ENCODE measurements at places on chromosomes 1 and 21.

DNA sequence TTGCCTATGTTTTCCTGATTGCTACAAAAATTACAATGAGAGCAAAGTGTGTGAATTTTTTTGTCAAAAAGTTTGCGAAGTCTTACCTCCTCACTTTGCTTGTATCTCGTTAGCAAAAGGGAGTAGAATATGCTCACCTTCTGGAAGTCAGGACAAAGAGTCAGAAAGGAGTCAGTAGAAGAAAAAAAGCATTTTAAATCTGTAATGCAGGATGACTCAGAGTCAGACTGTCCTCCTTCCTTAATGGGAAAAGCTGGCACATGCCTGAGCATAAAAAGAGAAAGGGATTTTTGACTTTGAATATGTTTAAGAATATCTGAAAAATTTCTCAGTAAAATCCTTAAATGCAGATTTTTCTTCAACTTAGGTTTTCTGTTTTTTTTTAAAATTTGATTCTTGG lies 14.2 kb upstream of the VN1R5 start:
- no peak for DNase-seq

DNA sequence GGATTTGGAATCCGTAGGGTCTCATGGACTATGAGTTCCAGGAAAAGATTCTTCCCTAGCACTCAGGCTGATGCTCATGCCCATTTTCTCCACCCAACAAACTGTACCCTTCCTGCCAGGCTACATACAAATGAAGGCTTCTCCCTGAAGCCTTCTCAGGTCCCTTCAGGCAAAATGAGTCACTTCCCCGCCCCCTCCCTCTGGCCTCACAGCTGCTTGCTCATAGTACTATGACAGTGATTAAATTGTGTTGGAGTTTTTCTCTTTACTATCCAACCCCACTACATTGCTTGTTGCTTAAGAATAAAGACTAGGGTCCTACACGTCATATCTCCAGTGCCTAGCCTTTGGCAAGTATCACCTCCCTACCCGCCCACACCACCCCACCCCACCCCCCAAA lies 207.6 kb upstream of the NFIA start:
- no peak for DNase-seq

- DNase-seq = no peak
These were observed at the start of gene KIF17 for GRCh38 chr1:20717452-20718342. Gene KIF17 (minus strand): TSS chr1:20718007. CDS start chr1:20717706, 301 bp downstream.

DNA sequence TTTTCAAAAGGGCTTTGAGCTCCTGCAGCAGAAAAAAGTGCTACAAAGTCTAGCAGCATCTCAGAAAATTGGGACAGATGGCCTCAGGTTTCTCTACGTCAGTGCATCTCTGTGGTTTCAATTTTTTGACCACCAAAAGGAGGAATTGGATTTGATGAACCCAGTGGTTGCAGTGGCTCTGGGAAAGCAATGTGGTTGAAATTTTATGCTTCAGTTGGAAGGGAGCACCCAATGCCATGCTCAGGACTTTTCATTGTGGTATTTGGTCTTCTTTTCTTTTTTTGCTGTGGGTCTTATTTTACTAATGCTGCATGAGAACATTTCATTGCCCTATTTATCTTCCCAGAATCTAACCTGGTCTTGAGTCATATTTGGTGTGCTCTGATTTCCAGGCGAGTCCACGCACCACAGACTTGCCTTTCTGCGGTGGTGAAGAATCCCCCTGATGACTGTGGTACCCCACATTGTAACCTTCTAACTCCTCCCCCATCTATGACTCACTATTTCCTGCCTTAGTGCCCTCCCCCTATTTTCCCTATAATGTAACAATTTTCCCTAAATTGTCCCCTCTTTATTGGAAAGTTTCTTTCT lies 56.7 kb downstream of the S1PR1 start:
- DNase-seq = no peak

- DNase-seq = no peak
These were observed 35.1 kb upstream of the ADORA3 start for GRCh38 chr1:111538343-111539025.

DNA sequence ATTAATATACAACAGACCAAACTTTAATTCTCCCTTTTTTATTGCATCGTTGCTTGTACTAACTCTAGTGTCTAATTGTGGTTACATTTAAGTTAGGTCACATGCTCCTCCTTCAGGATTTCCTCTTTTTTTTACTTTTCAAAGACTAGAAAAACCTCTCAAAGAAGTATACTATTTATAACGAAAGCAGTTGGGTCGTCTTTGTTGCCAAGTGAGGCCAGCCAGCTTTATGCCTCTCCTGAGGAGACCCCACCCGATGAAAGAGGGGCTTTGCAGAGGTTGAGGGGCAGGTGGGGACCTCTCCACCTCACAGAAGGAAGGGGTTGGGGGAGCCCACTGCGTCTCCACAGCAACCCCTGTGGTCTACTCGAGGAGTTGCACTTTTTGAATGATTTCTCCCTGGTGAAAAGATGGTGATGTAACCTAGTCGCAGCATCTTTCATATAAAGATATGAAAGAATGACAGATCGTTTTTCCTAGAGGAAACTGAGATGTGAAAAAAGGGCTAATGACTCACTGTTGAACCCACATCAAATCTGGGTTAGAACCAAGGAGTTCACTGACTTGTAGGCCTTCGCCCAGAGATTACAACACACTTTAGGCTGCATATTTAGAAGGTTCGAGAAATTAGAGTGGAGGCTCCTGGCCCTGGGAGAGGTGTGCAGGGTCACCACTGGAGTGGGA lies 6.4 kb downstream of the TGFB2 start:
- peak; percentile 14 for DNase-seq

DNA sequence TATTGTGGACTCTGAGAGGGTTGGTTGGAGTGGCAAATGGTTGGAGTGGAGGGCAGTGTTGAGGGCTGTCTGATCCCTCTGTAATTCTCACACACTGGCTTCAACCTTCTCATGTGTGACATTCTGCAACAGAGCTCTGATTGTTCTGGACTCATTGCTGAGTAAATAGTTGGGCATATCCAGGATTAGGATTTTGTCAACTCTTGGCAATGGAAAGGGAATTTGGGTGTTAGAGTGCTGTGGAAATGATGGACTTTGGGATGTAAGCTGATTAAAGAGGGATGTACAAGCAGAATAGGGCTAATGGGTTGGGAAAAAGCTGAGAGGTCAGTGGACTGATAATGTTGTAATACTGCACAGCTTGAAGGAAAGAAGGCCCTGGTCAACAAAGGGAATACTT lies 16.5 kb downstream of the TLCD4 start:
- no peak for DNase-seq

DNA sequence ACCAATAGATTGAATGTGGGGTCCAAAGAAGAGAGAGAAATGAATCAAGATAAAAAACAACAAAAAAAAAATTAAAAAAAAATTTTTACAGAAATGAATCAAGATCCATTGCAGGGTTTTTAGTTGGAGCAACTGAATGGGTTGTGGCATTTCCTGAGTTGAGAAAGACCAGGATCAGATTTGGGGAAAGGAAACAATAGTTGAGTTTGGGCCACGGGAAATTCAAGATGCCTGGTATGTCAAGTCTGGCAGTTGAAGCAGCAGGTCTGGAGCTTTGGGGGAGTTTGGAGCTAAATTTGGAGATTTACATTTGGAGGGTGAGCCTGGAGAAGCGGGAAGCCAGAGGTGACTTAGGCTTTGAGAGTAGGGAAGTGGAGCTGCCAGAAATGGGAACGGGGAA lies 22.6 kb downstream of the ATP8B2 start:
- DNase-seq = no peak

DNA sequence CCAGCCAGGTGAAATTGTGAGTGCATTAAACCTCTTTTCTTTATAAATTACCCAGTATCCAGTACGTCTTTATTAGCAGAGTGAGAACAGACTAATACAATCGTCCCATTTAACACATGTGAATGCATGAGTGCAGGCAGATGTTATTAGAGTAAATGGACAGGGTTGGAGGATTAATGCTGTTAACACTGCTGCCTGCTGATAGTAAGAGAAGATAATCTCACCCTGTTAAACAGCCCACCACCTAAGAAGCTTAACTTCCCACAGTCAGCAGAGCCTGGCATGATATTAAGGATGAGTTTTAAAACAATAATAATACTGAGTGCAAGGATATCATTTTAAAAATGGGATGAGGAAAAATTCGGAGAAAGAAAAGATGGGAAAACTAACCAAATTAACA lies 181.4 kb upstream of the LHX8 start:
- no peak for DNase-seq

DNA sequence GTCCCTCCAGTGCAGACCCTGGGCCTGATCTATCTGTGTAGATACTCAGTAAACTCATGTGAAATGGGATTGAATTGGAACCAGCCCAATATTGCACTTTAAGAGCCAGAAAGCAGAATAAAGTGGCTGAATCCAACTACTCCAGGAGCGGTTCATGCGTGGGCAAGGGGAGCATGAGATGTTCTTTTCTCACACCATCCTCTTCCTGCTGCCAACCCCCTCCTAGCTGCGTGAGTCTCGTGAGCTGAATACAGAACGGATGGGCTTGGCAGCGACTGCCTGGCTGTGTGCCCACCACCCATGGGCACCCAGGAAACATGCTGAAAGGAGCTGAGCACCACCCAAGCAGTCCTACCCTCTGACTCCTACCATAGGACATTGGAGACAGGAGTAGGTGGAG lies 128.3 kb downstream of the ELAVL4 start:
- no peak for DNase-seq

DNA sequence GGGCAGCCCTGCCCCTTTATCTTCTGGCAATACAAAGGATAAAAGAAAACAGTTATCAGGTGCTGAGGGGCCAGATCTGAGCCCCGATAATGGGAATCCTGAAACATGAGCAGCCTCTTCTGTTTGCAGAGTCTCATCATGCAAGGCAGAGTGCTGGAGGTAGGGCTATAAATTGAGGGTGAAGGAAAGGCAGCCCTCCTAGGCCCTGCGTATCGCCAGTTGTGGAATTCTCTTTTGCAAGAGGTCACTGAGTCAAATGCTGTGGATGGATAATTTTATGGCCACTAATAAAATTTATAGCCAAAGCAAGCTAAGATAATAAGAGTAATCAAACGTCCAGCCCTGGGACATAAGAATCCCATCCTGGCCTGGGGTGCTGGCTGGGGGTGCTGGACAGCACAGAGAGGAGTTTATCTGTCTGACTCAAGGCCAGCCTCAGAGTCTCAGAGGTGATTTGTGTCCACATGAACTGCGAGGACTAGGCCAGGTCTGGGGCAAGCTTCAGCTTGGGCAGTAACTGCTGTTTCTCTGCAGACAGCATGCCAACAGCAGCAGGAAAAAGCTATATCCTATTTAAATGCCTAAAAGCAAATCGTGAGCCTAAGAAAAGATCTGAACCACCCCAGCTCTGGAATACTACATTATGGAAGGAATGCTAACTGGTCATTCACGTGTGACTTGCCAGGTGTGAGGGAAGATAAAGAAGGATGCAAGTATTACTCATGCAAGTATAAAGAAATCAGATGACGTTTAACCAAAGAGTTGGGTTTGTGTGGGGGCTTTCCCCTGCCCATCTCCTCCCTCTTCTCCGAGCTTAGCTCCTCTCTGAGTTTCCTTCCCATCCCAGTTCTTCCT lies 254.8 kb downstream of the KIF26B start:
- no peak for DNase-seq

- no peak for DNase-seq
These were observed 51.5 kb upstream of the EPS8L3 start for GRCh38 chr1:109814993-109815786.

DNA sequence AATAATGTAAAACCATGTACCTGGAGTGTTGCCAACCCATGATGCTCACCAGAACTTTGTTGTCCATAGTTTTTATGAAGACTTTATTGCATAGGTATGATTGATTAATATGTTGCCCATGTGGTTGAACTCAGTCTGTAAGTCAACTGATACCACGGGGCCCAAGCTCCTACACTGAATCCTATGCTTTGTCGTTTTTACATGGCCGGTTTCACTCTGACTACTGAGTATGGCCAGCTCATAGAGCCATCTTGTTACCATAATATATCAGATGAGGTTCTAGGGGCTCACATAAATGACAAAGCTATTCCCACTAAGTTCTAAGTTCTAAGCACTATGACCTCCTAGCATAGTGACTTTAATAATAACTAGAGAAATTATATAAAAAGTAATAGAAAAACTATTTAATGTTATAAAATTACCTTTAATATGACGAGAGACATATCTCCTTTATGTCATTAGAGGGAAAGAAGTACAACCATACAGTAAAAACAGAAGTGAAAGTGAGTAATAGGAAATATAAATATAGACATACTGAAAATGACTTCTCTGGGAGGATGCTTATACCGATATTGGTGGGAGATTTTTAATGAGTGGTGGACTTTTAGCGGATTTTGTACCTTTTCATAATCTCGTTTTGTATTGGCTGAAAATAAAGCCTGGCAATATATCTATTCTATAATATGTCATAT lies 983.4 kb upstream of the PRMT6 start:
- DNase-seq = no peak

GRCh38 chr1:81549588-81550127 lies 251.1 kb upstream of the ADGRL2 start:
- DNase-seq = no peak

- DNase-seq = no peak
These were observed 3.1 kb downstream of the KCTD3 start for GRCh38 chr1:215569986-215570824.

DNA sequence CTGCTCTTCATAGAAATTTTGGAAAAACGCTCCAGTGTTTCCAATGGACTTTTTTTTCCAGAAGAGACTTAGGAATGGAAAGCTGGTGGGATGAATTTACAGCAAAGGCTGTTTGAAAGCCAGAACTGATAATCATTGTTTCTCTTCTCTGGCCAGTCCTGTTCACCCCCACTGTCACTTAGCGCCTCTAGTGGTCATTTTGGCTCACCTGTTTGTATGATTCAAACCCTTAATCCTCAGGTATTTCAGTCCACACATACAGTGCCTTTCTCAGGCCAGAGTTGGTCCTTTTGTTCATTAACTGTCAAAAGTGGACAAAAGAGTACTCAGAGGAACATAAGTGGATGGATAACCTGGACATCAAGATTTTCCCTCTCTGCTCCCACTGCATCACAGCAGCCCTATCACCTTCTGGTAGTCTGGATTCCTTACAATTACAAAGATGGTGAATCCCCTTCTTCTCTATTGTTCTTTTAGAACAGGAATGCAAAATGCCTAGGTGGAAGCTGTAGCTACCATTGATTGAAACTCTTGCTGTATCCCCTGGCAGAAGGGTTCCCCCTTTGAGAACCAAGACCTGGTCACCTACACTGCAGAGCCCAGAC lies 177.6 kb upstream of the OLFM3 start:
- DNase-seq = no peak

GRCh38 chr1:226609836-226610455 lies 61.4 kb downstream of the STUM start:
- no peak for DNase-seq

- no peak for DNase-seq
These were observed 4.5 kb downstream of the PLXNA2 start for GRCh38 chr1:208239473-208240381.

- DNase-seq = no peak
These were observed 5.1 kb downstream of the LRRC3 start for GRCh38 chr21:44460441-44460755.

DNA sequence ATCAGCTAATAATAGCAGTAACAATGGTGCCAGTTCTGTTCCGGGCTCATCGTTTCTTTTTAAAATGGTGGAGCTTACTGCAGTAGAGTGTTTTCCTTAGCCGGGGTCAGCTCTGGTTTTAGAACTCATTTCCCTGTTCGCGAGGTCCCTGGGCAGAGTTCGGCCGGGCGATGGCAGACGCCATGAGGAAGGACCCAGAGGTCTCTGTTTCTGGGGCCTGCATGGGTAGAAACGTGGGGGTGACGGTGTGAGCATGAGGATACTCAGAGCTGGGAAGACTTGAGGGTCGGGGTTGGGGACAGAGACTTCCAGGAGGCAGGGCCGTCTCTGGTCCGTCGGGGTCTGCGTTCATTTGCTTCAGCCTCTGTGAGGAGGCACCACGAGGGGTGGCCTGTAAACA lies 38.8 kb downstream of the PRKCZ start:
- DNase-seq = no peak
